ENCODE measurements at places on chromosomes 5 and 9.

- DNase-seq, result no peak
These were observed 138.8 kb upstream of the LMX1B start for GRCh38 chr9:126474786-126475485.

- no peak for DNase-seq
These were observed 12.7 kb upstream of the ZCCHC7 start for GRCh38 chr9:37107701-37108100.

- DNase-seq, result no peak
These were observed 39.3 kb upstream of the SHB start for GRCh38 chr9:38108326-38108725.

- no peak for DNase-seq
These were observed 40.5 kb downstream of the NCS1 start for GRCh38 chr9:130212543-130213297.

DNA sequence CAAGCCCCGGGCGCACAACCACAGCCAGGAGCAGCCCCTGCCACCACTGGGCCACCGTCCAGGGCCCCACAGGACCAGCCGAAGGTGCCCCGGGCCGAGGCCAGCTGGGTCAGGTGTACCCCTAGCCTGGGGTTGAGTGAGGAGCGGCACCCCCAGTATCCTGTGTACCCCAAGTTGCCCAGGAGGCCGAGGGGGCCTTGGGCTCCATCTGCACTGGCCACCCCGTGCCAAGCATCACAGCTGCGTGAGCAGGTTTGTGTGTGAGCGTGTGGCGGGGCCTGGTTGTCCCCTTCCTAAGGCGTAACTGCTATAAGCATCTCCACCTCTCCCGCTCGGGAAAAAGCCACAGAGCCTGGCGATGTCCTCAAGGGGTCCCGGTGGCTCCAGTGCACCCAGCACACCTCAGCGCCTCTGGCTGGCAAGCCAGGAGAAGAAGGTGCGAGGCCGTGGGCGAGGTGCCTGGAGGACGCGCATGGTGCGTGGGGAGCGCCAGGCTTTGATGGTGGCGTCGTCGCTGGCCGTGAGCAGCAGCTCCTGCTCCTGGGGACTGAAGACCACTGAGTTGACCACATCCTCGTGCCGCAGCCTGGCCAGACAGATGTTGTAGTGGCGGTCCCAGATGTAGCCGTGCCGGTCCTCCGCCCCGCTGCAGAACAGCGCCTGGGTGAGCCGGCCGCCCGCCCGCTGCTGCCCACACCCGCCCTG, 3.9 kb downstream of the FBXW5 start:
- DNase-seq, result no peak

- DNase-seq, result no peak
These were observed 133.3 kb upstream of the HAND1 start for GRCh38 chr5:154611341-154611767.

- DNase-seq, result no peak
These were observed 140.1 kb downstream of the DOCK2 start for GRCh38 chr5:169777159-169777558.

- no peak for DNase-seq
These were observed 11.5 kb upstream of the CARD9 start for GRCh38 chr9:136385015-136385414.

- DNase-seq, result no peak
These were observed 1433.3 kb upstream of the C9orf72 start for GRCh38 chr9:29006628-29007027.

GRCh38 chr9:134210511-134210907, 46.1 kb upstream of the RNU6ATAC start:
- no peak for DNase-seq

GRCh38 chr9:118975736-118976135, 393.5 kb downstream of the BRINP1 start:
- no peak for DNase-seq

- DNase-seq, result no peak
These were observed 120.2 kb upstream of the GRHPR start for GRCh38 chr9:37302277-37302676.

DNA sequence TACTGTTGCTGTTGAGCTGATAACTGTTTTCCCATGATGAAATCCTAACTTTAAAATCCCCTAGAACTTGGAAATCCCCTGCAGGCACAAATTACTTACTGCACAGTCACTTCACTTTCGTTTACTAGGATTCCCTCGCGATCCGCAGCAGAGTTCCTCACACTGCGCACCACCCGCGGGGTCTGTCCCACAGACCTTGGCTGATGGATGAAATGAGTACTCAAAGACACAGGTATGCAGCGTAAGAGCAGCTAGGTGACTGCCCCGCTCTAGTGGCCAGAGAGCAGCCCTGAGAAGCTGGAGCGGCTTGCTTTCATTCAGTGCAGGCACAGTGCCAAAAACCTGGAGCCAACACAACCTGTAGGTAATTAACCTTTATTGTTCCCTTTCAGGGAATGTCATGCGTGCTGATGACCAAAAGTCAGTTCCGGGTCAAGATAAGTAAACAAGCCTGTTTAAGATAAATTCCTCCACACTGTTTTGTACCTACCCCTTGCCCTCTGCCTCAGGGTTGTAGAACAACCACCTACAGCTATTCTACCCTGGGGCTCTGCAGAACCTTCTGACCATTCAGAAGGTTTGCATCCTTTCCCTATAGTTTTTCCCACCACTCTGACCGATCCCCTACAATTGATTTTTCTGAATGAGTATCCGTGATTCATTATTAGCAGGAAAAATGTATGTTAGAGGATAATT, 191.2 kb downstream of the CDH9 start:
- no peak for DNase-seq

GRCh38 chr5:159764283-159765134, 151.8 kb upstream of the ADRA1B start:
- DNase-seq, result no peak

DNA sequence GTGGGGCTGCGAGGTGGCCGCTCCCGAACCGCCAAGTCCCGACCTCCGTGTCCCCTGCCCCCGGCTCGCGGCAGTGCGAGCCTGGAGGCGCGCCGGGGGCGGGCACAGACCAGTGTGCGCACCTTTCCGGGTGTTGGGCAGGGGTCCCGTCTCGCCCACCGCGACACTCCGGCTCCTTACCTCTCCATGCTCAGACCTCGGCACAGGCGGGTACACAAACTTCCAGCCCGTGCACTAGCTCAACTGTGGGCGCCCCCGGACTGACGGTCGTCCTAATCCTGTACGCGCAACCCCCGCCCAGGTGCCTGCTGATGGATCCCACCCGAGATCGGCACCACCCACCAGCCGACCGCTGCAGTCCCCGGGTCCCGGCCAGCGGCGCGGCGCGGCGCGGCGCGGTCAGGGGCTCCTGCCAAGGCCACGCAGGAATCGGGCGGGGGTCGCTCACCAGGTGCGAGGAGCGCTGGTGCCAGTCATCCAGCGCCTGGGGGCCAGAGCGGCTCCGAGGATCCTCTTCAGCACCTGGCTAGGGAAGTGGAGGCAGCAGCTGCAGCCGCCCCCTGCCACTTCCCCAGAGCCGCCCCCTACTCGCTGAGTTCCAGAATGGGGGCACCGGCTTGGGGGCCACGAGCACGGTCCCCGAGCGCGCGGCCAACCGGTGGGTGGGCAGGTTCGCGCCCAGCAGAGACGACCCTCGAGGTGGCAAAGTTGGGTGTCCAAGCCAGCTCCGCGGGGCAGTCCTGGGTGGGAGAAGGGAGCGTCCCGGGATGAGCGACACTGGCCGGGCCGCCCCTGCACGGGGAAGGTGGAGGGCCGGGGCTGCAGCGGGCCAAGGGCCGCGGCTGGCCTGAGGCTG, 511 bp downstream of the SEMA5A start:
- no peak for DNase-seq

DNA sequence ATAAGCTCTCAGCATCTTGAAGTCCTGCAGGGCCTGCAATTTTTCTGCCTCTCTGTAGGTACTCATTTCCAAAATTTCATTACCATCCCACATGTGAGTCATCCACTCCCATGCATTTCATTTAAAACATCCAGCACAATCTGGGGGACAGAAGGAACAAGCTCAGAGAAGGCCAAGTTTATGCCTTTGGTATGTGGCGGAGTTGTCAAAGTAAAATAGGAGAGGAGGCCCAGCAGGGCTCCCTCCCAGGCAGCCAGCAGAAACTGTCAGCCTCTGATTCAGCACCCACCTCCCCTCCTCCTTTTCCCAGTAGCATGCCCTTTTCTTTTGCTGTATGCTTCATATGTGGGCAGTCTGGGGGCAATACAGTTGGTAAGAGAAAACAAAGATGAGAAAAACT, 126.4 kb upstream of the ZNF366 start:
- no peak for DNase-seq

DNA sequence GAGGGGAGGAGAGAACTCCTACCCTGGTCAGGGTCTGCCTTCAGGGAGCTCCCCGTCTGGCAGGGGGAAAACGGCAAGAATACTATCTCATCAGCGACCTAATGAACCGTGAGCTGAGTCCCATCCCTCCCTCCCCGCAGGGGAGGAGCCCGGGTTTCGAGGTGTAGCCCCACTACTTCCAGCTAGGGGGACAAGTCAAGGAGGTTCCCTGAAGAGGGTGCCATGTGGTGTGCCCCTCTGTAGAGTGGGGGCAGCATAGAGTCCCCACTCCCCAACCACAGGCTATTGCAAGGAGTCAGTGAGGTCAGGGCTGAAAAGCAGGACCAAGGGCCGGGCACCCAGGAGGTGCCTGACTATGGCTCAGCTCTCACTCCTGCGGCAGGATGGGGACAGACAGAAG, 50.9 kb upstream of the RXRA start:
- DNase-seq, result no peak
